CD4-positive, alpha-beta T cell treated with Interleukin-17A for 1 hour (primary cell): ENCODE measurements at places on chromosomes 6 and 20.

DNA sequence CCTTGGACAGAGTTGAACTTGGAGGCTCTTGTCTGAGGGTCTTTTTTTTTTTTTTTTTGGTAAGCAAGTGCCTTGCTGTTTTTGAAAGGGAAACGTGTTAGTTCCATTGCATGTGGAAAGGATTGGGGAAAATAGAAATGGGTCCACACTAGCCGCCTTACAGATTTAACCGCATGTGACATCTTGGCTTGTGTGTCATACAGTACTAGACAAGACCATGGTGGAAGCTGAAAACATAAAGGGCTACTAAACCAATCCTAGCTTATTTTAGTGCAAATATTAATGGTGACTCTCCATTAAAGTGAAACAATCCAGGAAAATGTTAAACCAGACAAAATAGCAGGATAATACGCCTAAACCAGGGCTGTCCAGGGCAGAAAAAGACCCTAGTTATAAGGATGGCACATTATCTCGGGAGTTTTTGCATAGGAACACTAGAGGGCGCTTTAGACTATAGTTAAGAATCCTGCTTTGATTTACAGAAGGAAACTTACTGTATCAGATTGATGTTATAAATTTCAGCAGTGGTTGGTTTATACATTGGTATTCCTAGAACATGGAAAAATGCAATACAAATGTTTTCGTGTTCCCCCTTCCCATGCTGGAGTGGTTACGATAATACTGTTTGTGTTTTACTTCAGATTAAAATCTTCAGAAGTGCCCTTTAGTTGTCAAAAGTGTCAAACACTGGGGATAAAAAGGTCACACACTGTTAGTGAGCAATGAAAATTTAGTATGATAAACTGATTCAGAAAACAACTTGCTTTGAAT, 59.8 kb upstream of the DEK start:
- peak; percentile 52 for DNase-seq

DNA sequence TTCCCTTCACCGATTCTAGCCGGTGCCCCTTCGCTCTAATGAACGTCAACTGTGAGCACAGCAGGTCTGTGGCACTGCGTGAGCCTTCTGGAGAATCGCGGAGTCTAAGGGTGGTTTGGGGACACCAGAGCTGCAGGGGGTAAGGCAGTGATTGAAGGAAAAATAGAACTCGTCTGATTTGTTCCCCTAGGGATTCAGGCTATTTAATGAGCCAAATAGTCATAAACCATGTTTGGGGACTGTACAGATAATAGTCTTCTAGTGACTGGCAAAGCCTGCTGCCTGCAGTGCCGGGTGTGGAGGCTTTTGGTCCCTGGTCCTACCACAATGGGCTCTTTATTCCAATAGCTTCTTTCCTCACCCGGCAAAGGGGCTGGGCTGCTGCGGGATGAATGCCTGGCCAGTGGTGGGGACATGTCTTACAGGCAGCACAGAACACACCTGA, 11.1 kb upstream of the NTSR1 start:
- no peak for DNase-seq

GRCh38 chr6:35317483-35318195, 20.0 kb downstream of the DEF6 start:
- DNase-seq = no peak

DNA sequence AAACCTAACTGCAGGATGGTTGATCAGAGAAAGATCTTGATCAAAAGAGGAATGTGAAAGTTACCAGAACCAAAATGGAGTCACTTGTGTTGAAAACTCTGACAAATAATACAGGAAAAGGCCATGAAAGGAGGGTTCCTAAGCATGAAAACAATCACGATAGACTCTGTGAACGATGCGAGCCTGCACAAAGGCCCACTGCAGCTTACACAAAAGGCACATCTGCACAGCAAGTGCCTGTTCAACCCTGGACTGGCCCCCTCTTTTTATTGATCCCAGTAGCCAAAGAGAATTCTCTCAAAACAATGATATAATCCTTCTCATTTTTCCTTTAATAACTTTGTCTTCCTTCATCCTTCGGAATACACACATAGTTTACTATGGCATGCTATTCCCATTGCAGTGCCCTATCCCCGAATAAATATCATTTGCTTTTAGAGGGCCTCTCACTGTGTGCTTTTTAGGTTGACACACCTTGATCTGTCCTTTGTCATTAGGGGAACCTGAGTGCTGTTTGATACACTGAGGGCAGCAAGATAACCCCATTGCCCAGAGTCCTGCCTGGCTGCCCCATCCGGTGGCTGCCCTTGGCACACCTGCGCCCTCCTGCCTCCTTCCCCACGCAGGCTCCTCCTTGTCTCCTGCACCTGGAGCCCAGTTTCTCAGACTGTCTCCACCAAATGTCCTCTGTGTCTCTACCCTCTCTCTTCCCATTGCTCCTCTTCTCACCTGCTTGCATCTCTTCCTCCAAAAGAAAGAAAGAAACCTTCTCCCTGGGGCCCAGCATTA, 98.3 kb upstream of the FRMD1 start:
- DNase-seq = no peak

DNA sequence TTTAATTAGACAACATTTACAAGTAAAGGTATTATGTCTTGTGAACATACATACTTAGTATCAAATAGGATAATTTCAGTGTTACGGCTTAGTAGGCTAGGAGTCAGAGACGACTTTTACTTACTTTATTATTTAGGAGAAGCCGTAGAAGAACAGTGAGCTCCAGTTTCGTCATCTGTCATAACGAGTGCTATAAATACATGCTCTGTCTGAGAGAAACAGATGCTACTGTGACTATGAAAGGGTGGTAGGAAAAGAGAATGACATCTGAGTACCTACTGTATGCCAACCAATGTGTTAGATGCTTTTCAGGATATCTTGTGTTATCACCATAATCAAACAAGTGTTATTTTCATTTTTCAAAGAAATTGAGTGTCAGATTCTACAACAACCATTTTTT, 119.0 kb downstream of the EYA4 start:
- no peak for DNase-seq

DNA sequence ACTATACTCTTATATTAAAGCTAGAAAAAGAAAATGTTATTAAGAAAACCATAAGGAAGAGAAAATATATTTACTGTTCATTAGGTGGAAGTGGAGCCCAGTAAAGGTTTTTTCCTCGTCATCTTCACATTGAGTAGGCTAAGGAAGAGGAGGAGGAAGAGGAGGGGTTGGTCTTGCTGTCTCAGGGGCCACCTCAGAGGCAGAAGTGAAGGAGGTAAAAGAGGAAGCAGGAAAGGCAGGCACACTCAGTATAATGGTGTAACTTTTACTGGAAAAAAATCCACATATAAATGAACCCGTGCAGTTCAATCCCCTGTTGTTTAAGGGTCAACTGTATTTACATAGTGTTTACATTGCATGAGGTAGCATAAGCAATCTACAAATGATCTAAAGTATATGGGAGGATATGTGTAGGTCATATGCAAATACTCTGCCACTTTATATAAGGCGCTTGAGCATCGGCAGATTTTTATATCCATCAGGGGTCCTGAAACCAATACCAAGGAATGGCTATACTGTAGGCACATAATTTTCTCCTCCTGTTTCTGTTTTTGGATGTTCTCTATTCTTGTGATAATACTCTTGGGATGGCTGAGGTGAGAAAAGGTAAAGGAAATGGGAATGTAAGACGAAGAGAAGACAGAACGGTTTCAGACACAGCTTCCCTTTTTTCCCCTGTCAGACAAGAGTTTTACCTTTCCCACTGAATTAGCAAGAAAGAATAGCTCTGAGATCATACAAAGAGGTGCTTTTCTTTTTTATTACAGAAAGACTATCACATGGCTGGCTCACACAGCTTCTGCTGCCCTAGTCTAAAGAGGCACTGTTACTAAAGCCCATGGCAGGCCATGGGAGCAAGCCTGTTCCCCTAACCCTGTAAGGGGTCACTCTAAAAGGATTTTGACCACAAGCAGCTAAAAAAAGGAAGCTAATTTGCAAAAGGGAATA, 59.9 kb downstream of the NUDT3 start:
- no peak for DNase-seq

- peak; percentile 61 for DNase-seq
Measured at GRCh38 chr6:20366082-20366830, 35.4 kb upstream of the E2F3 start.

DNA sequence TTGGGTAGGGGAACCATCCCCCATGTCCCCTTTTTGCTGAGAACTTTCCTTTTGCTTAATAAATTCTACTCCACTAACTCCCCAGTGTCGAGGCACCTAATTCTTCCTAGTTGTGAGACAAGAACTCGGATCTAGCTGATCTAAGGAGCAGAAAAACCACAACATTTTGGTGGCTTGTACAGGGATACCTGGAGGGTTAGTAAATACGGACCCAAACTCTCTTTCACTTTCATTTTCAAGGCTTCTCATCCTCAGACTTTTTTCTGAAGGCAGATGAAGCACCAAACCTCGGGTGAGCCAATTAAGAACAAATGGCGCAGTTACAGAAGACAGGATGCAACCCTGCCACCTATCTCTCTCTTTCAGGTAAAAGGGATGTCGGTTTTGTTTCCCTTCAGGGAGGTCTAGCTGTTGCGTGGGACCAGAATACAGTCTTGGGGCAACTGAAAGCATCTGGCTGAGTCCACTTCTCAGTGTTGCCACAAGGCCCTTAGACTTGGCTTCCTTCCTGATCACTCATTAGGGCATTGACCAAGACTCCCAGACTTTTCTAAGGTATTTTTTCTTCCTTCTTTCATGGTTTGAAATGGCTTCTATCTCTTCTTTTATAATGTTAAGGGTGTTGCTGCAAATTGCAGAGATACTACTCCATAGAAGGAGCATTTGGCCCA, 11.1 kb upstream of the HTR1B start:
- no peak for DNase-seq

DNA sequence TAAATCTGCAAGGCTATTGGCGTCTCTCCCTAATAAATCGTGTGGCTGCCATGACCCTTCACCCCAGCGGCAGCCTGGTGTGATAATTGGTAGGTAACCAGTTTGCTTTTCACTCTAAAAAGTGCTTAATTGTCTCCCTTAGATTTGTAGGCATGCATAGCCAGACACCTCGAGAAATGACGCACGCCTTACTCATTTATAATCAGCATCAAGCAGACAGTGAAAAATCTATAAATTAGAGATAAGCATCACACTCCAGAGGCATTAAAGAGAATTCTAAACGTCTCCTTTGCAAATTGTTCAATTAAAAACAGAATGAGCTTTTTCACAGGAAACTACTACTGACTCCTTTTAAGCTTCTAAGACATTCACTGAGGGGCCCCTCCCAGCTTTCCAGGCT, 110.2 kb upstream of the RPS6KA2 start:
- DNase-seq = no peak
